ENCODE measurements at places on chromosomes 2 and 18. TPM values are rescaled to one million over a fixed set of nuclear protein-coding genes. Genes with fewer than 3 reads are reported as not detected.
A peak's percentile ranks its signal among the peaks of the same experiment; 100 is the strongest.

GRCh38 chr2:166042356-166042755, 85.5 kb downstream of the SCN1A start:
- no peak for DNase-seq

DNA sequence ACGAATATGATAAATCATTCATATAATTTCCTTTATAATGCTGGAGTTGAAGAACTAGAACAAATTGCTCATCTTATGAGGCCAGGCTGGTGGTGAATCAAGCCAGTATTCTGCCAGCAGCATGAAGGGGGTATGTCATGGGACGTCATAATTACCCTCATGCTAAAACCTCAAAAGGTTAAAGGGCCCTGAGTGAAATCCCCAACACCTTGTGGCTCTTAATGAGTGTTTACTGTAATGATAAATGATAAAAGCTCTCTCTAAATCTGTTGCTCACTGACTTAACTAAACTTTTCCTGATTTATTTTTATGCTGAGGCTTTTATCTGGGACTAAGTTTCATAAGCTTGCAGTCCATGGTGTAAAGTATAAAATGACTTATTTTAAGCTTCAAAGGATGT, 18.3 kb upstream of the NEDD4L start:
- no peak for DNase-seq

DNA sequence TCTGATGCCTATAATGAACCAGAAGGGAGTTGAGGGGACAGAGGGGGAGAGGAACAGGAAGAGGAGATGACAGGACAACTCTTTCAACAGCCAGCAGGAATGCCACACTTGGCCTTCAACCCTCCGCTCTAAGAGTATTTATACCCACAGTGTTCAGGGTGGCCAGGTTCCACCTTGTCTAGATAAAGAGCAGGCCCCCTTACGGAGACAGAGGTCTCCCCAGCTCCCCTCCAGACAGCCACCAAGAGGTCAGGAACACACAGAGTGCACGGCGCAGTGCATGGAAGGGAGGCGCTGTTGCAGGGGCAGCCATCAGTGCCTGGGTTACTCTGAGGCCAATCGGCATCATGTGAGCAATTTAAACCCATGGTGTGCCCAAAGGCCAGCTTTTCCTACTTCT, 176.9 kb downstream of the SMAD7 start:
- no peak for DNase-seq

- no peak for DNase-seq
Observed at GRCh38 chr2:237671466-237672138, 44.2 kb downstream of the LRRFIP1 start.

GRCh38 chr2:29509397-29509796, 394.2 kb downstream of the CLIP4 start:
- DNase-seq = no peak

DNA sequence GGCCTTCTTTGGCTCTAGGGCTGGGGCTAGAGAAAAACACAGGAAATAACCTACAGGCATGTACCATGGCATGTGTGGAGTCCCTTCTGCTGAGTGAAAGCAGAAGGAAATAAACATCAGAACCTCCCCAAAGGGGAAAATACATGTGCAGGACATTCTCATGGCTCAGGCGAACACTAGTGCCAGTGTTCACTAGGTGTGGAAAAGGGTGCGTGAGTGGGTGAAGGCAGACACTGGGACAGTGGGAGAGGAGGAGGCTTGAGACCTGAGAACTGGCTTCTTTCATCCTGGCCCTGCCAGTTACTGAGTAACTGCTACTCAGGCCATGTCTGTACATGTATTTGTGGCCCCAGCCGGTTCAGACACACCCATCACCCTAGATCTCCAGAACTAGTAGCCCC, 268.2 kb downstream of the PRKCE start:
- DNase-seq = no peak

DNA sequence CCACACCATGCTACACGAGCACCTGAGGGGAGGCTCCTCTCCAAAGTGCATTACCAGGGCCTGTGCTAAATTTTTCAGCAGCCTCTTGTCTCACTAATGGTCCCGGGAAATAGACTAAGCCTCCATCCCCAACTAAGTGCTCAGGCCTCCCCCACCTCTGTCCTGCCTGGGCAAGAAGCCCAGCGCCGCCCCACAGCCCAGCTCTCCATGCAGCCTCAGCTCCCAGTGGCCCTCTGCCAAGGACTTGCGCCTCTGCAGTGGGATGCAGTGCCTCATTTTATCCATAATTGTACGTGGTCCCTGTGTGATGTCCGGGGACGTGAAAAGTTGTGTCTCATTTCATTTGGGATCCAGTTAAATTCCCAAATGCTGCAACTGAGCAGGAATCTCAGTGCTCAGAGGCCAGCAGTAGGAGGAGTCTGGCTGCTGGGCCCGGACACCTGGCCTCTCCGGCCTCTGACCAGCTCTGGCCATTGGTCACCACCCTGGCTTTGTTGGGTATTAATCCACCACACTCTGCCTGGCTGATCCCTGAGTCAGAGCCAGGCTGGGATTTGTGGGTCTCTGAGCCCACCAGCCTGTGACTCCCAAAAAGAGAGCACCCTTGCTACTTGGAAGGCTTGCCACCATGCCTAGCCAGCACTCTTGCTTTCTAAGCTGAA, 11.4 kb upstream of the STEAP3 start:
- DNase-seq = no peak

GRCh38 chr2:176123411-176124109, 1.0 kb downstream of the HOXD9 start:
- DNase-seq = no peak

DNA sequence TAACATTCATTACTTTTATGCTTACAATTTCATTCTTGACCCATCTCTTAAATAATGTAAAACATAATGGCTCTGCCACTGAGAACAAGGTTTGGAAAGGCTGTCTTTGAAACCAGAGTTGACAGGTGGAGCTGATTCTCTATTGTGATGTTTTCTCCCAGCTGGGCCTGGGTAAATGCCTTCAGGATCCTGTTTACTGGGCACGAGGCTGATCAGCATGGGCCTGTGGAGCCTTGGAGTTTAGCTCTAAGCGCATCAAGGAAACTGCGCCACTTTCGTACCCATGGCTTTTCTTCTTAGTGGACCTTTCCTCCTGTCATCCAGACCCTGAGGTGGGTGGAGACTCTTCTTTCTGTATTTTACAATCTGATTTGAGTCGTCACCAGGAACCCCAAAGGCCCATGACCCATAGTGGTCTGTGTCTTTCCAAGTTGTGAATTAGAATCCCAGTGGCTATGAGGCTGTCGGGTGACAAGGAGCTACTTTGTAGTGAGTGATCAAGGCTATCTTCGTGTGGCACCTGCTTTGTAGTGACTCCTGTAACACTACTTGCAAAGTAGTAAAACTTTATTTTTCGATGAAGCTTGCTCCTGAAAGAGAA, 123.1 kb downstream of the LPIN1 start:
- DNase-seq = no peak

DNA sequence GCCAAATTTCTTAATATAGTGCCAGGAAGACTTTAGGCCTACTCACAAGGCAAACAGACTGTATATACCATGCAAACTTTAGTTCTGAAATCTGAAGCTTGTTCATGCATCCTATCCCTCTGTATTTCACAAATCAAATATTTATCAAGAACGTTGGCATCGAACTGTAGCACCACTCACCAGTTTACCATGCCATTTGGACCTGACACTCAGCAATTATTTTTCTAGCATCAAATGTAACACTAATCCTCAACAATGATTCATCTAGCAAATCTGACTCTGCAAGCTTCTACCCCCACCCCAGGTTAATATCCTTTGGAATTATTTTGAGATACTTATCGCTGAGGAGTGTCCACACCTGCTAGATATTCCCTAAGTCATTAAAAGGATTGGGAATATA, 1506.6 kb downstream of the LRP1B start:
- DNase-seq = no peak

DNA sequence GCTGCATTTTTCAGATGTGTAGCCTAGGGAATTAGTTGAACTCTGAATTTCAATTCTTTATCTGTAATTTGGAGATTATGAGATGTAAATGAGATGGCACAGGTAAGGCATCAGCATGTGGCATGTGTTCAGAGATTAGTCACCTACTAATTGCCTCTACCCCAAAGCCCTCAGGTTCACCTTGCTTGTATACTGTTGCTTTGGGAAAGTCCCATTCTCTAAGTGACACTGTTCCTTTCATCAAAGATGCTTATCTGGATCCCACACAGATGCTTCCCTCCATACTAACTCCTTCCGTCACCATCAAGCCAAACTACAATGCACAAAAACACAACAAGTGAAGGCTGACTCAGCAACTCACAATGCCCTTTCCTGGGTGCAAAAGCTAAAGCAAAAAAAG, 143.7 kb downstream of the LRATD1 start:
- DNase-seq = no peak

DNA sequence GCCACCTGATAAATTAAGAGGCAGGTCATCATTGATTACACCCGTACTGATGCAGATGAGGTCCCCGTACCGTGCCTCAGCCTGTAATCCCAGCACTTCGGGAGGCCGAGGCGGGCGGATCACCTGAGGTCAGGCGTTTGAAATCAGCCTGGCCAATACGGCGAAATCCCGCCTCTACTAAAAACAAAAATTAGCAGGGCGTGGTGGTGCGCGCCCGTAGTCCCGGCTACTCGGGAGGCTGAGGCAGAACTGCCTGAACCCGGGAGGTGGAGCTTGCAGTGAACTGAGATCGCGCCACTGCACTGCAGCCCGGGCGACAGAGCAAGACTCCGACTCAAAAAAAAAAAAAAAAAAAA, 683 bp upstream of the ENOSF1 start:
- DNase-seq = no peak

- DNase-seq = no peak
Observed at GRCh38 chr2:64825831-64826491, 163.2 kb upstream of the SLC1A4 start.

DNA sequence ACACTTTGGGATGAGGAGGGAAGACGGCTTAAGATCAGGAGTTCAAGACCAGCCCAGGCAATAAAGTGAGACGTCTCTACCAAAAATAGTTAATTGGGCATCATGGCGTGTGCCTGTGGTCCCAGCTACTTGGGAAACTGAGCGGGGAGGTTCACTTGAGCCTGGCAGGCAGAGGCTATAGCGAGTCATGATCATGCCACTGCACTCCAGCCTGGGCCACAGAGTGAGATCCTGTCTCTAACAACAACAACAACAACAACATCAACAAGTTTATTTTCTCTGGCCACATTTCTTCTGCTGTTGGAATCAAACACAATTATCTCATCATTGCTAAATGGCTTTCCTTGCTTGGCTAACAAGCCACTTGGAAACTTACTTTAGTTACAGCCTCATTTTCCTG, 13.4 kb downstream of the NIFK start:
- DNase-seq = no peak

- no peak for DNase-seq
Observed at GRCh38 chr2:234998404-234999211, 46.8 kb downstream of the SH3BP4 start.

- DNase-seq = no peak
Observed at GRCh38 chr2:205889114-205889513, 196.9 kb downstream of the INO80D start.

DNA sequence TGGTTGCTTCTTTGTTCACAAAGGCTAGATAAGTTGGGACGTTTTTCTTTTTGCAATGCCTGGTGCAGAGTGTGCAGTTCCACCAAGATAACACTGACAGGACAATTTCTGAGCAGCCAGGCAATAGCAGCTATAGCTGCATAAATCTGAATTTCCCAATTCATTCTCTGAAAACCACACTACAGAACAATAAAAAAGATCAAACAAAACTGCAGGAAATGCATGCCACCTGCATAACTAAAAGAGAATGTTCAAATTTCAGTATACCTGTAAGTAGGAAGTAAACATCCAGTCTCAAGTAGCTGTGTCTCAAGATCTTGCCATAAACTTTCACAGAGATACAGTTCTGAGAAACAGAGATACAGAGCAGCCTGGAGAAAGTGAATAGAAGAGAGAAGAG, 5.3 kb upstream of the KCTD18 start:
- no peak for DNase-seq

- DNase-seq = no peak
Observed at GRCh38 chr2:172545408-172546075, 10.3 kb upstream of the PDK1 start.

DNA sequence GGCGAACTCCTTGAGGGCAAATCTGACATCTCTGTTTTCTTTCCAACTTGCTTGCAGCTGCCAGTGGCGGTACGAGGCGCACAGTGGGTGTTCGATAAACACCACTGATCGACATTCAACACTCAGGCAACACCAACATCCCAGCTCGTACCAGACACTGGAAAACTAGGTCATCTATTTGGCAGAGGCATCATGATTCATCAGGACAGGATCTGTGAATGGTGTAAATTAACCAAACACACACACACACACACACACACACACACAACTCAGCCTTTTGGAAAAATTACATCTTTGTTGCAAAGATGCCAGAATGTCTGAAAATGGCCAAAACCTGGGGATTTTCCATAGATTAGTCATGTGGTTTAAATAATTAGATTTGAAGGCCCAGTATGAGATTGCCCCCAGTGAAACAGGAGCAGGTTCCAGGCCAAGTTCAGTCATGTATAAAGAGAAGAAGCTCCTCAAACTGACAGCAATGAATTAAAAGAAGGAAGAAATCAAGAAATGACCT, 150.5 kb upstream of the NCKAP5 start:
- peak; percentile 79 for DNase-seq

The MROH2A gene
- not detected for total RNA-seq

The SP140L gene
- total RNA-seq = 8.4 TPM

The HOXD3 gene
- 8.2 TPM for total RNA-seq

The CCBE1 gene
- 3.3 TPM for total RNA-seq
